HCEC 1CT (cell line): ENCODE measurements at places on chromosomes 1 and 21.

DNA sequence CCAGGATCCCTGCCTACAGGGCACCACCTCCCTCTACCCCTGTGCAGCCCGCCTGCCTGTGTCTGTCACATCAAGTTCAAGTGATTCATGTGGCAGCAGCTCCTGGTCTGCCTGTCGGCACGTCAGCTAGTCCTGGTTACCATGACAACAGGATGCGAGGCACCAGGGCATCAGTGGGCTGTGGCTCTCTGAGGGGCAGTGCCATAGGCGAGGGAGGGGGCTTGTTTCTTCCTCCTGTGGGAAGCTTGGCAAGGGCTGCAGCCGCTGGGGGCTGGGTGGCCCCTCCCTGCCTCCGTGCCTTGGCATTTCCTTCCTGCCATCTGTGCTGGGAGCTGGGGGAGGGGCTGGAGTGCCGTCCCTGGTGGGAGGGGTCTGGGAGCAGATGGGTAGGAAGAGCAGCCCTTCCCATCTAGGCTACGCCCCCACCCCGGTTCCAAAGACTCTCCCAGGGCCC, 43.1 kb downstream of the FOXO6 start:
- no peak for DNase-seq

DNA sequence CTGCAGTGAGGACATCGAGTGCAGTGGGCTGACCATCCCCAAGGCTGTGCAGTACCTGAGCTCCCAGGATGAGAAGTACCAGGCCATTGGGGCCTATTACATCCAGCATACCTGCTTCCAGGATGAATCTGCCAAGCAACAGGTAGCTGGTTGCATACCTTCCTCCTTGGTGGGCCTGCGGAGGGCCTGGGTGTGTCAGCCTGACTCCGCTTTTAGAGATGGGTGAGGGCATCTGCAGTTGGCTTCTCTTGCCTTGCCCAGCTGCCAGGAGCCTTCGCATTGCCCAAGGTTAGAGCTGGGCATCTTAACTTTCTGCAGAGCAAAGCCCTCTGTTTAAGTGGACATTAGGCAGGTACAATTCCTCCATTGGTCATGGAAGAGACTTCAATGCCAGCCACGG, 33.2 kb downstream of the PKP1 start:
- DNase-seq: no peak

DNA sequence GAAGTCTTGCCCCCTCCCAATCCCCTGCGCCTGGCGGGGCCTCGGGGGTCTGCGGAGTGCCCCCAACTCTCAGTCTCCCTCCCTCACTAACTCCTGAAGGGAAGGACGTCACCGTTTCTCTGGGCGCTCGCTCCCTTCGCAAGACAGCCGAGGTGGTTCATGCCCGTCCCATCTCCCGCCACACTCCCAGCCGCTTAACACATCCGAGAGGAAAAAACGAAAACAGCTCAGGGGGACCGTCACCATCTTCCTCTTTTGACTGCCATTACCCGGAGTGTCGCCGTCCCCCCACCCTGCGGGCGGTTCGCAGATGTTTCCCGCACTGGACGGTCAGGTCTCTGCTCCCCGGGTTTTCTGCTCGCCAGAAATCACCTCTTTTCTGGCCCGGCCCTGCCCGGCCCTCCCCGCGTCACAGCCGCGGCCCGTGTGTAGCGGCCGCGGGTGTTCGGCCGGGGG, 532 bp downstream of the ERO1B start:
- no peak for DNase-seq

GRCh38 chr1:245688536-245689453, 534.0 kb downstream of the KIF26B start:
- DNase-seq: no peak

DNA sequence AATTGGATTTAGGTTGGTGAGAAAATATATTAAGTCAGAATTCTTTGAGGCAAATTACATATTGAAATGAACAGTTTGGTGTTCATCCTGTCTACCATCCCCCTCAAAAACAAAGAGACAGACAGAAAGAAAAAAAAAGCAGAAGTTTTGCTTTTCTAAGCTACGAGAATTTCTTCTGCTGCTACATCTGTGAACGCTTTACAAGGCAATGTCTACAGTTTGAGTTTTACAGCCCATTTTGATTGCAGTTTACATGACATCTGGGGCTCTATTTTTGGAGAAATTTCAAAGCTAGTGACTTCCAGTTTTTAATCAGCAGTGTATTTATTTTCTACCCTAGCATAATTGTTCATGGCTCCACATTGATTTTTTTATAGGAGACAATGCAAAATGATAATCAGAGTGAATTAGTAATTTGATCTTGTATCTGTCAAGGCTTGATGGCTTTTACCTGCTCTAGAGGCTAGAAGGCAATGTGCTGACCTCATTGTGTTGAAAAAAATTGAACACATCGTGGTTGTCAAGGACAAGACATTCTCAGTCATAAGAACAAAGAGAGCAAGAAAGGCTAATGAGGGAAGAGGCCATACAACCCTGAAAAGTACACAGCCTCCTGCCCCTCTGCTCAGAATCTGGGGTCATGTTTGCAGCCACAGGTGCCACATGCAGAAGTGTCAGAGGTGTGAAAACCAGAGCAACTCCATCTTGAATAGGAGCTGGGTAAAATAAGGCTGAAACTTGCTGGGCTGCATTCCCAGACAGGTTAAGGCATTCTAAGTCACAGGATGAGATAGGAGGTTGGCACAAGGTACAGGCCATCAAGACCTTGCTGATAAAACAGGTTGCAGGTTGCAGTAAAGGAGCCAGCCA, 201.0 kb upstream of the CAMK1G start:
- no peak for DNase-seq

GRCh38 chr1:54723985-54724384, 8.3 kb downstream of the TTC4 start:
- no peak for DNase-seq

DNA sequence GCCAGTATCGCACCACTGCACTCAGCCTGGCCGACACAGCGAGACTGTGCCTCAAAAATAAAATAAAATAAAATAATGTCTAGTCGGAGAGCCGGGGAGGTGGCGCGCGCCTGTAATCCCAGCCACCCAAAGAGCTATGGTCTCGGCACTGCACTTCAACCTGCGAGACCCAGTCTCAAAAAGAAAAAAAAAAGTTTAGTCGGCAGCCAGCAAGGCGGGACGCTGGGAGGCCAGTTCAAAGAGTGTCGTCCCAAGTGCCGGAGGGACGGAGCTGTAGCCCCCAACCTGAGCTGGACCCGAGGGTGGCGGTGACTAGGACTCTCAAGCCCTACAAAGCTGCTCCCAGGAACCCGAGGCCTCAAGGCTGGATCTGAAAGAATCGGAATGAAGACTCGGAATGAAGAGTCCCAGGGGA, 632 bp upstream of the FALEC start:
- no peak for DNase-seq

GRCh38 chr1:68293122-68293521, 60.8 kb upstream of the WLS start:
- DNase-seq: no peak

- peak; percentile 50 for DNase-seq
Observed at GRCh38 chr1:33985656-33986055, 121.8 kb downstream of the HMGB4 start.
